Epithelial cell of alveolus of lung (primary cell): ENCODE measurements at places on chromosomes 11 and 22. TPM values are rescaled to one million over a fixed set of nuclear protein-coding genes. Genes with fewer than 3 reads are reported as not detected.

The YPEL4 gene
- total RNA-seq = 0.13 and 9.7 TPM in 2 replicates

The MLC1 gene
- total RNA-seq = 0.08 TPM in 1 of 2 replicates, not detected in the other

The APOA1 gene
- 0.32 and 0.52 TPM in 2 replicates for total RNA-seq

The TSKU gene
- total RNA-seq = 38.8 and 71.6 TPM in 2 replicates

The RAB36 gene
- total RNA-seq = 3.2 and 5.9 TPM in 2 replicates

The C2CD3 gene
- 5.9 and 11.3 TPM in 2 replicates for total RNA-seq

The CCDC89 gene
- 2.7 and 2.8 TPM in 2 replicates for total RNA-seq

The MYO18B gene
- 1.6 TPM in 1 of 2 replicates, not detected in the other for total RNA-seq

The NXPE1 gene
- not detected in 2 replicates for total RNA-seq

The SLC22A9 gene
- not detected in 2 replicates for total RNA-seq

The MS4A10 gene
- total RNA-seq = not detected in 2 replicates

The PRAME gene
- total RNA-seq = not detected in 2 replicates

The CRYBB3 gene
- not detected in 2 replicates for total RNA-seq

The SPON1 gene
- total RNA-seq = 0.65 and 14.4 TPM in 2 replicates

The MIEF1 gene
- 28.0 and 28.1 TPM in 2 replicates for total RNA-seq

The KRTAP5-11 gene
- not detected in 2 replicates for total RNA-seq

The RBMXL2 gene
- total RNA-seq = not detected in 2 replicates

The MUC2 gene
- not detected in 2 replicates for total RNA-seq

The SHISAL1 gene
- total RNA-seq = 0.16 TPM in 1 of 2 replicates, not detected in the other

The ZNF214 gene
- total RNA-seq = 1.8 and 4.9 TPM in 2 replicates

The MS4A14 gene
- not detected in 2 replicates for total RNA-seq

The LRRC74B gene
- not detected in 2 replicates for total RNA-seq

The USP28 gene
- total RNA-seq = 20.6 and 23.6 TPM in 2 replicates

The KCNJ1 gene
- total RNA-seq = not detected in 2 replicates

The LDHAL6A gene
- not detected in 2 replicates for total RNA-seq

The CSTPP1 gene
- total RNA-seq = 34.1 and 38.4 TPM in 2 replicates

The CLTCL1 gene
- 2.3 and 6.2 TPM in 2 replicates for total RNA-seq

The A4GALT gene
- total RNA-seq = 14.6 and 33.6 TPM in 2 replicates

The MMP8 gene
- under 0.01 TPM in 1 of 2 replicates, not detected in the other for total RNA-seq

The LMO1 gene
- total RNA-seq = not detected in 2 replicates

The TRAF6 gene
- 7.6 and 9.0 TPM in 2 replicates for total RNA-seq

The LRRC4C gene
- 0.52 and 0.72 TPM in 2 replicates for total RNA-seq

The PGA5 gene
- not detected in 2 replicates for total RNA-seq

The BCO2 gene
- total RNA-seq = 0.91 and 10.5 TPM in 2 replicates

The SBF1 gene
- 56.4 and 65.3 TPM in 2 replicates for total RNA-seq

The RTN4R gene
- total RNA-seq = 0.32 and 0.91 TPM in 2 replicates

The CAPN5 gene
- total RNA-seq = 11.6 and 14.9 TPM in 2 replicates

The OR5M8 gene
- not detected in 2 replicates for total RNA-seq

The DDI1 gene
- total RNA-seq = not detected in 2 replicates

The CHRNA10 gene
- 0.39 and 0.48 TPM in 2 replicates for total RNA-seq

The ATF4 gene
- total RNA-seq = 358 and 403 TPM in 2 replicates

The CARNS1 gene
- 0.88 TPM in 1 of 2 replicates, not detected in the other for total RNA-seq

The FGF19 gene
- under 0.01 TPM in 1 of 2 replicates, not detected in the other for total RNA-seq
